ENCODE measurements at places on chromosomes 16 and 17. TPM values are rescaled to one million over a fixed set of nuclear protein-coding genes. Genes with fewer than 3 reads are reported as not detected.

Gene CBFA2T3
- not detected for total RNA-seq

Gene KRTAP4-3
- total RNA-seq, result not detected

Gene TAC4
- not detected for total RNA-seq

Gene PRSS8
- total RNA-seq, result not detected

Gene PLA2G10
- not detected for total RNA-seq

Gene CDH16
- not detected for total RNA-seq

Gene PERCC1
- 0.34 TPM for total RNA-seq

Gene ST6GALNAC1
- total RNA-seq, result not detected

Measured in activated CD8-positive, alpha-beta memory T cell treated with anti-CD3 and anti-CD28 coated beads for 36 hours (primary cell).